ENCODE measurements at places on chromosomes 13 and 19.

- no peak for DNase-seq
Observed at GRCh38 chr13:41465898-41466320, 8.6 kb downstream of the RGCC start.

GRCh38 chr19:22421797-22422196, 349 bp downstream of the ZNF98 start:
- no peak for DNase-seq

DNA sequence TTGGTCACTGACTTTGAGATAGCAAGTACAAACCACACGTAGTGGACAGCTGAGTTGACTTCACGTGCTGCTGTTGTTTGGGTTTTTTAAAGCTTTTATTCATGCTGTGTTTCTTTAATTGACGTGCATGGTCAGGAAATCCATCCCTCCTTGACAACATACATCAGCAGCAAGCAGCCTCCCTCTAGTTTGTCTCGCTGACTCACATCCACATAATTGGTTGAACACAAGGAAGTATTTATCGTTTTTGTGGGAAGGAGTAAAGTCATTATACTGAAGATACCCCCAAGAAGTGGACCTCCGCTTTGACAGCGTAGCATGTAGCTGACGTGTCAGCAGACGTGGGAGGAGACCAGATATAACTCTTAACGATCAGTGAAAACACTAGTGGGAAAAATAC, 355.8 kb downstream of the MYO16 start:
- DNase-seq = no peak

GRCh38 chr19:31553846-31554215, 204.6 kb upstream of the TSHZ3 start:
- DNase-seq = no peak

DNA sequence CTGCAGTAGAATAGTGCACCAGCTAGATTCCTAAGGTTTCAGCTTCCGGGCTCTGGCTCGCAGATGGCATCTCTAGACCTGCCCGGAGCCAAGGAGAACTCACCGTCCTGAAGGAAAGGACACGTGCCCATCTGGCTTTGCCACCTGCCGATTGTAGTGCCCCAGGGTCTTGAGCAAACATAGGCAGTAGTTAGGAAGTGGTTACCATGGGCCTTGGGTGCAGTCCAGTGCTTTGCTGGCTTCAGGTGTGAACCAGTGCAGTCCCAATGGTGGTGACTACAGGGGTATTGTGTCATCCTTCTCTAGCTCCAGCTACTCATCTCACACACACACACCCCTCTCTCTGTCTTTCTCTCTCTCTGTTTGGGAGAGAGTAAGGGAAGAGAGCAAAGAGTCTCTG, 61.4 kb upstream of the TEX29 start:
- no peak for DNase-seq

GRCh38 chr19:6854758-6855157, 32.6 kb upstream of the ADGRE1 start:
- no peak for DNase-seq

DNA sequence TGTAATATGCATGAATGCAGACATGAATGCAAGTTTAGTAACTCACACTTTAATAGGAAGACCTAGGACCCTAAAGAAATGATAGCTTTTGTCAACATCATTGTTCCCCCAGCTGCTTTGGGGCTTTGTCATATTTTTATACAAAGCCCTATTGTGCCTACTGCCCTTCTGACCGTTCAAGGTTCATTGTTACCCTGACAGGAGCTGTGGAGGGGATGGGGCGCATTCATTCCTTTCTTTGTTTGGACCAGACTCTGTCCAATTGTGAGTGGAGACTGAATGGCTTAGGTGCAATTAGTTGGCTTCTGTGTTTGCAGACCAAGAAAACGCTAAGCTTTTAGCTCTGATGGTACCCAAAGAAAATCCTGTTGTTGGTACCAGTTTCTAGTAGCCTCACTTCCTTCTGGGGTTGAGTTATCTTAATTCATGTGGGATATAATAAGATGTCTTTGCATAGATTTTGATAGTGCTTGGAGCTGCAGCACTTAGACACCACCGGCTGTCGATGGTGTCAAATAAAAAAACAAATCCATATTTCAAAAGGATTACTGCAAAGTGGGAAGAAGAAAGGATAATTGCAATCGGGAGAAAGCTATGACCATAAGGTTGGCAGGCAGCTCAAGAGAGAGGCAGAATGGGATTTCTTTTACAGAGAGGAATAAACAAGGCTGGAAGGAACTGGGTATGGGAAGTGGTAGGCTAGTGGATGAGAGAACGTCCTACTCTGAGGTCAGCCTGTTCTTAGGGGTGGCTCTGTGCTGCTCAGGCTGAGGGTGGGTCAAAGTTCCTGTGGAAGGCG, 133.9 kb upstream of the TMTC4 start:
- no peak for DNase-seq

- DNase-seq = no peak
Observed at GRCh38 chr19:14061081-14061749, 661 bp downstream of the PALM3 start.

- peak; percentile 12 for DNase-seq
Observed at GRCh38 chr19:49727217-49728030, 35.7 kb downstream of the TSKS start.

DNA sequence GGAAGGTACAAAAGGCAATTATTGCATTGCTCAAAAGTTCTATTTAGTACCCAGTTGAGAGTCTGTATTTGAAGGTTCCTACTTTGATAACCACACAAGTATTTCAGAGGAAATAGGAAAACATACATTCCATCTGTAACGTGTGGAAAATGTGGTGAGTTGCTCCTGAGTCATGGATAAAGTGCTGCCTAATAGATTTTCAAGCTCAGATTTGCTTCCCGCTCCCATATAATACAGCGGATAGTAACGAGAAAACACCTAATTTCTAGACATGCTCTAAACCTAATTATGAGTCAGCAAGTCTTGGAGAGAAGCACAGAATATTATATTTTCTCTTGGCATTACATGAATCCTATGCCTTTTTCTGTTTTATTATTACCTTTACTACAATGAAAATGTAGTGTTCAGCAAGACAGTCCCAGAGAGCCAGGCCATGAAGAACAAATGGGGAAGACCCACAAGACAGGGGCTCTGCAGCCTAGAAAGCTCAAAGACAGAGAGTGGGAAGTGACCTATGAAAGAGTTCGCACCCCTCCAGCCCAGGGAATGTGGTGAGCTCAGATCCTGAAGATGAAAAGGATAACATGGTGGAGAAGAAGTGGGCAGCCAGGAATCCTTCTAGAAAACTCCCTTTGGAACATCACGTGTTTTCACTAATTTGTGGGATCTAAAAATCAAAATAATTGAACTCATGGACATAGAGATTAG, 116.1 kb downstream of the STARD13 start:
- DNase-seq = peak; percentile 93

- DNase-seq = peak; percentile 70
Observed at GRCh38 chr13:33927315-33927714, 109.4 kb downstream of the RFC3 start.

DNA sequence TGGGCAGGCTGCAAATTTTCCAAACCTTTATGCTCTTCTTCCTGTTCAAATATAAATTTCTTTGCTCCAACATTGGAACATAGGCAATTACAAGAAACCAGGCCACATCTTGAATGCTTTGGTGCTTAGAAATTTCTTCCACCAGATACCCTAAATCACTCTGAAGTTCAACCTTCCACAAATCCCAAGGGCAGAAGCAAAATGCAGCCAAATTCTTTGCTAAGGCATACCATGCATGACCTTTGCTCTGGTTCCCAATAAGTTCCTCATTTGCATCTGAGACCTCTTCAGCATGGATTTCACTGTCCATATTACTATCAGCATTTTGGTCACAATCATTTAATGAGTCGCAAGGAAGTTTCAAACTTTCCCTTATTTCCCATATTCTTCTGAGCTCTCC, 130.9 kb downstream of the DIAPH3 start:
- DNase-seq = no peak

DNA sequence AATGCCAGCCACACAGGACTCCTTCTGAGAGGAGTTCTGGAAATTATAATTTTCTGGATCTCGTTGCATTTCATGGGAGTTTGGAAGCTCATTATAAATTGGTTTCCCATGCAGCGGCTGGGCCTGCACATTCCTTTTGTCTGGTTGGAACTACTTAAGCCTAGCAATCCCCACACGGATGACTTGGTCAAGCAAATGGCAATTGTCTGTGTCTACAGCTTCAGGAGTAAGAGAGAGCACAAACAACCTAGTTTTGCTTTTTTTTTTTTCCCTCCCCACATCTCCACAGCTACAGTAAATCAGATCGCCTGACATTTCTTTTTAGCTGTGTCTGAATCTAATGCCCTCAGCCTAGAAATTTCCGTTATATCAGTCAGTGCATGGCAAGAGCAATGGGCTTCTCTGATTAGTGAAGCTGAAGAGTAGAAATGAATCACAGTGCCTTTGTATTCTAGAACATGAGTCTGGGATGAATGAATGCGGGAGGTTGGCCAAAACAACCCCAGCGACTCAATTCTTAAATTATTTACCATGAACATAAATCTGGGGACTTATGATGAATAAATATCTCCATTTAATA, 15.1 kb downstream of the PCDH8 start:
- DNase-seq = no peak

DNA sequence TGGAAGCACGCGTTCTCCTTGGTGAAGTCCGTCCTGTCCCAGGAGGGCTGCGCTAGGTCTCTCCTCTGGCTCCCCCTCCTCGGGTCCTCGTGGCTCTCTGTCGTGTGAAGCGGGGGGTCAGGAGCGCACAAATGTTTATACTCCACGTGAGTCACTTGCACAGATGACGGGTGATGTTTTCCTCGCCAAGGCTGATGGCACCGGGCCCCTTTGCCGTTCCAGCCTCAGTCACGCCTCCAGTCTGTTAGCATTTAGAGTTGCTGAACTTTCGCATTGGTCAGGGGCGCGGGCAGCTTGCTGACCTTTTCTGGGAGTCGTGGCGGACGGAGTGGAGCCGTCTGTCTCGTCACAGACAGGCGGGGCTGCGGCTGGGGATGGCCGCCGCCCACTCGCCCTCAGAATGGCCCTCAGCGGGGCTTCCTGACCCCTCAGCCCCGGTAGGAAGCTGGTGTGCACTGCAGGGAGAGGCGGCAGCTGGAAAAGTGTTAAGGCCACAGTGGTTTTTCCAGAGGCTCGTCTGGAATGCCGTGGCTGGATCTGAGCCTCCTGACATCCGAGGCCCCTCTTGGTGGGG, 13.7 kb downstream of the KLHL26 start:
- peak; percentile 75 for DNase-seq

- DNase-seq = no peak
Observed at GRCh38 chr19:15161028-15161984, 39.5 kb downstream of the NOTCH3 start.

- DNase-seq = no peak
Observed at GRCh38 chr13:43041369-43041921, 18.1 kb downstream of the DNAJC15 start.

- no peak for DNase-seq
Observed at GRCh38 chr19:49895566-49896297, 955 bp downstream of the IL4I1 start.

DNA sequence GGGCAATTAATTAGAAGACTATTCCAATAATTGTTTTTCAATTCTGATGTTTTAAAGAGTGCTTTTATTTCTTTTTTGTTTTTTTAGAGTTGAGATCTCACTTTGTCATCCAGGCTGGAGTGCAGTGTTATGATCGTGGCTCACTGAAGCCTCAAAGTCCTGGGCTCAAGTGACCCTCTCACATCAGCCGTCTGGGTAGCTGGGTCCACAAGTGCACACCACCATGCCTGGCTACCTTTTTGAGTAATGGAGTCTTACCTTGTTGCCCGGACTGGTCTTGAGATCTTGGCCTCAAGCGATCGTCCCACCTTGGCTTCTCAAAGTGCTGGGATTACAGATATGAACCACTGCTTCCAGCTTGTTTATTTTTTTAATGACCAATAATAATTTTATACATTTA, 207.8 kb downstream of the NDFIP2 start:
- no peak for DNase-seq

DNA sequence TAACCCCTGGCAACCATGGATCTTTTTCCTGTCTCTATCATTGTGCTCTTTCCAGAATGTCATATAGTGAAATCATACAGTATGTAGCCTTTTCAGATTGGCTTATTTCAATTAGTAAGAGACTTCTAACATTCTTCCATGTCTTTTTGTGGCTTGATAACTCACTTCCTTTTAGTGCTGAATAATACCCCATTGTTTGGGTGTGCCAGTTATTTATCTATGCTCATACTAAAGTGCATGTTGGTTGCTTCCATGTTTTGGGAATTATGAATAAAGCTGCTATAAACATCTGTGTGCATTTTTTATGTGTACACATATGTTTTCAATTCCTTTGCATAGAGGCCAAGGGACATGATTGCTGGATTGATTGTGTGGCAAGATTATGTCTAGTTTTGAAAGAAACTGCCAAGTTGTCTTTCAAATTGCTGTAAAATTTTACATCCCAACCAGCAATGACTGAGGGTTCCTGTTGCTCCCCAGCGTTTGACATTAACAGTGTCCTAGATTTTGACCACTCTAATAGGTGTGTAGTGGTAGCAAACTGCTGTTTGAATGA, 358.9 kb downstream of the ITGBL1 start:
- no peak for DNase-seq

GRCh38 chr19:39126312-39127187, 964 bp downstream of the PAK4 start:
- peak; percentile 49 for DNase-seq

DNA sequence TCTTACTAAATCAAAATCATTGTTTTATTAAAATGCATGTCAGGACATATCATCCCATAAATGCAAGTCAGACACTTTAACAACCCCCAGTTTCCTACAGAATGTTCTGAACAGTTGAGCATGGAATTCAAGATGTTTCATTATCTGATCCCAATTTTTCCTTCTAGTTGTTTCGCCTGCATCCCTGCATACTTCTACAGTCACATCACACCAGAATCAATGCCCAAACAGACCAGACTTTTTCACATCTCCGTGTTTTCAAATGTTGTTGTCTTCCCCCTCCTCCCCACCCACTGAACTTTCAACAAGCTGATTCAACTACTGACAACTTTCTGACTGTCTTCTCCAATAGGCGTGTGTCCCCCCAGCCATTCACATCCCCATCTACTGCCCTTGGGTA, 48.6 kb downstream of the LHFPL6 start:
- DNase-seq = no peak

GRCh38 chr19:41700381-41701195, 7.8 kb upstream of the CEACAM5 start:
- no peak for DNase-seq

DNA sequence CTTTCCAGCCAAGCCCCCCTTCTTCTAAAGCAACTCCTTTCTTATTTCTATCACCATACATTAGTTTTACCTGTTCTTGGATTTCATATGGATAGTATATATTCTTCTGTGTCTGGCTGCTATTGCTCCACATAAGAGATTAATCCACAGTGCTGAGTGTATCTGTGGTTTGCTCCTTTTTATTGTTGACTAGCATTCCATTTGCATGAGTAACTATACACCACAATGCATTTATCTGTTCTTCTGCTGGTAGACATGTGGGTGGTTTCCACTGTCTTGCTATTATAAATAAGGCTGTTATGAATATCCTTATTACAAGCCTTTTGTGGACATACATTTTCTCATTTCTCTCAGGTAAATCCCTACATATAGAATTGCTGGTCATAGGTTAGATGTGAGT, 138.2 kb downstream of the SLC7A1 start:
- peak; percentile 82 for DNase-seq

Data from astrocyte of the spinal cord (primary cell).